Esophagus muscularis mucosa (tissue), 4 donors: ENCODE measurements at places on chromosomes 3 and 15. TPM values are rescaled to one million over a fixed set of nuclear protein-coding genes. Genes with fewer than 3 reads are reported as not detected.

PTPRG gene
- total RNA-seq = 56.8 TPM

STOML1 gene
- total RNA-seq = 25.4 TPM

CATSPER2 gene
- total RNA-seq = 2.8 TPM

- DNase-seq = peak; percentile 12
Measured at GRCh38 chr15:56038707-56039106, 45.3 kb upstream of the NEDD4 start.

DNA sequence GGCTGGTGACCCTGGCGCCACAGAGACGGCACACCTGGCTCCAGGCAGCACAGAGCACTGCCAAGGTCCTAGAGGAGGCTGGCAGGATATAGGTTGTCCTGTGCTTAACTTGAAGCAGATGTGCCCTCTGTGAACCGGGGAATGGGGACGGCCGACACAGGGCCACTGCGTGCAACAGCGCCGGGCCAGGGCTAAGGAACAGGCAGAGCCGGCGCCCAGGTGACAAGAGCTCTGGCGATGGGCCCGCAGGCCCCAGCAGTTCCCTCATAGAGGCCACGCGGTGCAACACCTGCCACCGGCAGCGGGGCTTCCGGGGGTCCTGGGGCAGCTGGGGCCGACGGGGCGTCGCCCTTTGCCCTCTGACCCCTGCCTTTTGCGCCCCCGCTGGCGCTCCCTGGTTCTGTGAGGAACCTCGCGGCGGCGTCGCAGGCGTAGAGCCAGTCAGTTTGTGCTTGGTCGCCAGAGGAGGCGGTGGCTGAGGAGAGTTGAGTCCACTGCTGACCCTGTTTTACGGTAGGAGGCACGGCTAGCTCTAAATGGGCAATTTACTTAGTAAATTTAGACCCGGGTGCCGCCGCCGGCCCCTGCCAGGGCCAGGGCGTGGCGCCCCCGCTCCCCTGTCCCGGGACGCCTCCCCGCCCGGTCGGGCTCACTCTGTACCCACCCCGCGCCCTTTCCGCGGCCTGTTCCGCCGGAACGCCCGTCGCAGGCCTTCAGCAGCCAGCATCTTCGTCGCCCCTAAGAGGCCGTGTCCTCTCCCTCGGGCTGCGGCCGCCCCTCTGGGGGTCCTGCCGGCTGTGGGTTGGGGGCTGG, at the start of gene NPAP1:
NPAP1 (plus strand) TSS at position 444 of the 813 bp plus-strand sequence; CDS start at position 537, 93 bp downstream.
- DNase-seq = no peak
